ENCODE measurements at places on chromosomes 5 and 9.

DNA sequence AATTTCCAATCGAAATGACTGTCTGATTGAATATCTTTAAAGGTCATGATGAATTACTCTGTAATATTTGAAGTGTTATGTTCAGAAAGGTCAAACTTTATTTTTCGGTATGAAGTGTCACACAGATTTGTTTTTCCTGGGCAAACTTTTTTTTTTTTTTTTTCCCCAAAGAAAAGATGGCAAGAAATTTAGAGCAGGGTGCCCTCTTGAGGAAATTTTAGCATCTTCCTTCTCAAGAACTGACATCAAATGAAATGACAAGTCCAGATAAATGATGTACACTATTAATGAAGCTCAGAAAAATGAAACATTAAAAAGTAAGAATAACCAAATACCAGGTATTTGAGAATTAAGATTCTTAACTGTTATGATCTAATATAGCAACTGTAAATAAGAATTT lies 123.6 kb downstream of the INVS start:
- no peak for DNase-seq

DNA sequence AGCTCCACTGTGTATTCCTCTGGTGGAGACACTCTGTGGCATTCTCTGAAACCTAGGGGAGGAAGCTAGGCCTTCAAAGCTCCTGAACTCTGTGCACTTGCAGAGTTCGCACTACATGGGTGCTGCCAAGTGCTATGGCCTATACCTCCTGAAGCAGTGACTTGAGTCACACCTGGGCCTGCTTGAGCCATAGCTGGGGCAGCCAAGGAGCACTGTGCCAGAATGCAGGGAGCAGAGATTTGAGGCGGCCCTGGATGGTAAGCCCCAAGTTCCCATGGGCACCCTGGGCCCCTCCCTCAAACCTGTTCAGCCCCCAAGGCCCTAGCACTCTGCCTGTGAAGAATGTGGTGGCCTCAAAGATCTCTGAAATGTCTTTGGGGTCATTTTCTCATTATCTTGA lies 212.9 kb downstream of the SPATA31A6 start:
- no peak for DNase-seq

DNA sequence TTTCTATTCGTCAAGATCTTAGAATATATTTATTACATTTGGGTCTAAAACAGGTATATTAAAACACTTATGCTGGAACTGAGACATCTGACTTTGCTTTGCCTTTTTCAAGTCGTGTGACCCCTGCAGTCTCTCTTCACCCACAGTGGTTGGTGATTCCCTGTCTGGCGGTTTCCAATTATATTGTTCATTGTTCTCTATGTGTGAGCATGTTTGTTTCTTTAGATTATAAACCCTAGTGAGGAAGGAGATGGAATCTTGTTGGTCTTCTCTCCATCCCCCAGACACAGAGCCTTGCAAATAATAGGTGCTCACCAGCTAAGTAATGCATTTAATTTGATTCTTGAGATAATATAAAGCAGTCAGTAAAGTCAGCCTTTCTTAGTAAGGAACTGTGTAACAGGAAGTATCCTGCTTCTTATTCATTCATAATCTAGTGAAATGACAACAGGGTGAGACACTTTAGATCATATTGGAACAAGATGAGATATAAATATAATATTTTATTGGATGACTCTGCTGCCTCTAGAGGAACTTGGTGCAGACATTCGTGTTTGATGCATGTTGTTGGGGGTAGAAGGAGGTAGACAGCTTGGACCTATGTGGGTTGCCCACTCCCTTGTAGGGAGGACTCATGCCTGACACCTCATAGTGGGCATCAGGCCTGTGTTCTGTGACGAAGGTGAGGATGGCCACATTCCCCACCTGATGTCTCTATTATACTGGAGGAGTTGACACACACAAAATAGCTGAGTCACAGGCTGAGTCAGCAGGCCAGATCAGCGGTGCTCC lies 88.1 kb downstream of the FGF1 start:
- peak; percentile 60 for DNase-seq

DNA sequence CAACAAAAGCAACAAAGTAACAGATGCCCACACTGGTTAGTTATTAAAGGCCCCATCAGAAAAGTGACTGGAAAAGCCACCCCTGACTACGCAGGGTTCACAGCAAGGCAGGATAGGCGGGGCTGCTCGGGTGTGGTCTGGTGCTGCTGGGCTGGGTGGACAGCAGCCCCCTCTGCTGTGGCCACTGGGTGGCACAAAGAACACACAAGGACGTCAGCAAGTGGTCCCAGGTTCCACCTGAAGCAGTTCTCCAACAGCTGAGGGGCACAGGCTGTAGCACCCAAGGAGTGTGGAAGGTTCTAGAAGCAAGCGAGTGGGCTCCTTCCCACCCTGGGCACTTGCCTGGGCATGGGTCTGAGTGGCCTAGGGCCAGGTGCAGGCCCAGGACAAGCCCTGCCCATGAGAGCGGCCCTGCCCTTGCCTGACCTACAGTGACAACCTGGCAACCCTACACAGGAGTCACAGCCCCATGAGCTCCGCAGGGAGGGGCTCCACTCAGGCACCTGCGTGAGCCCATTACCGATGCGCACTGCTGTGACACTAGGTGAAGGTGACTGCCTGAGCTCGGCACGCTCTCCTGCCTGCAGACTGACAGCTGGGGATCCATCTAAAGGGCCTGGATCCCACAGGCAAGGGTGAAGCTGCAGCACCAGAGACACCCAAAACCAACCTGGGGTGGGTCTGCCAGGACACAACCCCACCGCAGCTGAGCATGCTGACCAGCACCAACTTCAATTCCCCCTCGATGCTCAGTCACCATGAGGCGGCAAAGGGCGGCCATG lies 8.1 kb downstream of the BRD9 start:
- no peak for DNase-seq

GRCh38 chr5:1823381-1824034 lies 22.3 kb downstream of the NDUFS6 start:
- no peak for DNase-seq

DNA sequence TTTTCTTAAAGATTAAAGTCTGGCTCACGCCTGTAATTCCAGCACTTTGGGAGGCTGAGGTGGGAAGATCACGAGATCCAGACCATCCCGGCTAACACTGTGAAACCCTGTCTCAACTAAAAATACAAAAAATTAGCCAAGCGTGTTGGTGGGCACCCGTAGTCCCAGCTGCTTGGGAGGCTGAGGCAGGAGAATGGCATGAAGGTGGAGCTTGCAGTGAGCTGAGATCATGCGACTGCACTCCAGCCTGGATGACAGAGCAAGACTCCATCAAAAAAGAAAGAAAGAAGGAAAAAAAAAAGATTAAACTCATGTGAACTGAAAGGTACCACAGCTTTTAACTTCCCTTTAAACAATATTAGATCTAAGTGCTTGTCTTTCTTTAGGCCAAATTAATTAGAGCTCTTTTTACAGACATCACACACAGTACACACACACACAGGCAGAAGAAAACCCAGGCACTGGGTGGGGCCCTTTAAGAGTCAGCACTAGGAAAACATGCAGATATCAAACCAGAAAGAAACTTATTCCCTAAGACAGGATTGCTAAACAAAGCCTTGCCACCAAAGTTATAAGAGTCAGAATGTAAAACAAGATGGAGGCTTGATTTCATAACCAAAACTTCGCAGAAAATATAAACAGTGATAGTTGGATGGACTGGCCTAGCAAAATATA lies 29.3 kb upstream of the UHRF2 start:
- no peak for DNase-seq

GRCh38 chr5:144378681-144379080 lies 208.0 kb downstream of the KCTD16 start:
- DNase-seq, result no peak

- DNase-seq, result no peak
These were observed 52.4 kb downstream of the SLIT3 start for GRCh38 chr5:169248550-169248949.

- DNase-seq, result no peak
These were observed 379.2 kb downstream of the ACTL7B start for GRCh38 chr9:108476574-108476973.

DNA sequence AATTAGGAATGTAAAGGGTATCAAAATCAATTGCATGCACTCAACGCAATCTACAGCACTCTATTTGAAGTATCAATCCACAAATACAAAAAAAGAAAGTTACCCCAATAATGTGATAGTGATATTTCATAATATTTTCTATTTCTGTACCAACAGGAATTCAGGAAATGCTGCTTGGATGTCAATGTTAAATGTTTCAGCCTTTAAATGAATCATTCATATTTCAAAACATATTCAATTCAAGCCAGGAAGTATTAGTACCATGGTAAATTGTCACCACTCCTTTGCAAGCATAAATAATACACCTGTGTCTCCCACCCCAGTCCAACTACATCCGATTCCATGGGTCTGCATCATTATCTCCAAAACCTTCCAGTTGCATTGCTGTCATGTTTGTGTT lies 1185.5 kb upstream of the CDH18 start:
- no peak for DNase-seq

GRCh38 chr5:10676224-10676623 lies 84.8 kb downstream of the DAP start:
- no peak for DNase-seq

GRCh38 chr5:53170746-53171349 lies 61.3 kb upstream of the MOCS2 start:
- no peak for DNase-seq

GRCh38 chr9:113485761-113486115 lies 22.2 kb downstream of the RGS3 start:
- DNase-seq, result no peak
